ENCODE measurements at places on chromosomes 1 and 21. TPM values are rescaled to one million over a fixed set of nuclear protein-coding genes. Genes with fewer than 3 reads are reported as not detected.

DNA sequence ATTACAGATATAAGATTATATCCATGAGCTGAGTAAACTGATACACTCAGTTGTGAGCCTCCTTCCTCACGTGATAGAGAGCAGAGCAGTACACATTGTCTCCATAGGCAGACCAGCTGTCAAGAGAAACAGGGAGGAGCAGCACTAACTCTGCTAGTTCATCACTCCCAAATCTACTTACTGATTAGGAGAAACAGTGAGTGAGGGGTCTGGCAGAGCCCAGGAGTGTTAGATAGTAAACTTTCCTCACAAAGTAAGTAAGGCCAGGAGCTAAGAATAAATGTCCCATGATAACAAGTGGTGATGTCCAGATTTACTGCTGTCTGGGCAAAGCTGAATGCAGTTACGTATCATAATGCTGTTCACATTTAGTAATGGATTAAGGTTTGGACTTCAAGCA is 168.6 kb upstream of the KCNK2 start:
- DNase-seq = no peak
- no peaks in the 10 kb centered on the region for H3K27me3 ChIP-seq
- H3K36me3 ChIP-seq = no peaks in the 10 kb centered on the region

- H3K4me3 ChIP-seq = no peak overlapping the region
- H3K27me3 ChIP-seq = no peaks in the 10 kb centered on the region
- H3K4me1 ChIP-seq = no peaks in the 10 kb centered on the region
- no peak overlapping the region for H3K27ac ChIP-seq
- no peak for DNase-seq
These were observed 406.7 kb downstream of the NTNG1 start for GRCh38 chr1:107547363-107548155.

DNA sequence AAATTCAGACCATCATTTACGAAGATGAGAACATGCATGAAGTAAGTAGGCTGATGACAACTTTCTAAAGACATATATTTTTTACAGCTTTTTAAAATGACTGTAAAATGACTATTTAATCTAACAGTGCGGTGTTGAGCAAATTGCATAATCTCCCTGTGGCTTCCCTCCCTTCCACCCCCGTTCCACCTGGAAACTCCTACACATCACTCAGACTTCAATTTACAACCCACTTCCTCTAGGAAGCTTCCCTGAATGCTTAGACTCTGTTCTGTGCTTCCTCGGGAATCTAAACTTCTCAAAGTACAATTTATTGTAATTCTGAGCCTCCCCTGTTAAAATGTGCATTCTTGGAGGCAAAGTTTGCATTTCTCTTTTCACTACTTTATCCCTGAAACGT is 354.9 kb downstream of the DPYD start:
- no peak overlapping the region for H3K4me3 ChIP-seq
- no peaks in the 10 kb centered on the region for H3K27me3 ChIP-seq
- no peaks in the 10 kb centered on the region for H3K4me1 ChIP-seq
- no peak for DNase-seq
- H3K27ac ChIP-seq = no peak overlapping the region
- H3K36me3 ChIP-seq = no peaks in the 10 kb centered on the region

GRCh38 chr1:11499601-11500331 is 20.8 kb downstream of the DISP3 start:
- H3K36me3 ChIP-seq = no peaks in the 10 kb centered on the region
- no peak overlapping the region for H3K27ac ChIP-seq
- H3K4me1 ChIP-seq = no peaks in the 10 kb centered on the region
- no peaks in the 10 kb centered on the region for H3K27me3 ChIP-seq
- peak; percentile 2 for DNase-seq
- H3K4me3 ChIP-seq = no peak overlapping the region

DNA sequence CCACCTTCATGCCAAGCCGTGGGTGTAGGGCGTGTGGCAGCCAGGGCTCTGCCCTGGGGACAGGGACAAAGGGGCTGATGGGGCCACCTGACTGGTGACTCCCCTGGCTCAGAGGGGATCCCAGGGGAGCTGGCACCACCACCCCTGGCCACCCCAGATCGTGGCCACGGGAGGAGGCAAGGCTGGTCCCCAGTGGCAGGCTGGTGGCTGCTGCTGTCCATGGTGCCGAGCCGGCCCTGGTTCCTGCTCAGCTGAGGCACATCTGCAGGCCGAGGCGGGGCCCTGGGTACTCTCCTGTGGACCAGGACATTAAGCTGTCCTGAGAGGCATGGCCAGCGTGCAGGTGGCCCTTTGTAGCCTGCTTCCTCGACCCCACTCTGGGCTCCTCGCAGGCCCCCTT is 6.5 kb downstream of the PLCH2 start:
- DNase-seq = no peak
- no peaks in the 10 kb centered on the region for H3K36me3 ChIP-seq
- H3K27me3 ChIP-seq = no peaks in the 10 kb centered on the region
- H3K27ac ChIP-seq = no peak overlapping the region
- no peak overlapping the region for H3K4me3 ChIP-seq
- no peaks in the 10 kb centered on the region for H3K4me1 ChIP-seq

DNA sequence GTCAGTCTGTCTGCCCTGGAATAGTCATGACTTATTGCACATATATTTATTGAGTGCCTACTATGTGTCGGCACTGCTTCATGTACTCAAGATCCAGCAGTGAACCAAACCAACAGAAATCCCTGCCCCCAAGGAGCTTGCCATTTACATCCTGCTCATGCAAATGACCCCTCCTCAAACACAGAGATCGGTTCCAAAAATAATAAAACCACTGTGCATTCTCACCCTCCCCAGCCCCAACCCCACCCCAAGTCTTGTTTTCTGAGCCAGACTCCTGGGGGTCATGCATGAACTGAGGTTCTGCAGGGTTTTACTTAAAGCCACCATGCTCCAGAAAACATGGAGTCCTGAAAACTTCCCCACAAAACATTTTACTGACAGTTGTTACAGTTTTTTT is 61.9 kb downstream of the KIAA0040 start:
- no peak for DNase-seq
- H3K36me3 ChIP-seq = no peaks in the 10 kb centered on the region
- no peak overlapping the region for H3K4me3 ChIP-seq

- no peak within 1 kb of the TSS for H3K27ac ChIP-seq
- peak; percentile 86 for DNase-seq
- no peaks in the 10 kb centered on the region for H3K36me3 ChIP-seq
- H3K4me3 ChIP-seq = peak within 1 kb of the TSS; percentile 34
- H3K27me3 ChIP-seq = peaks cover 16% of the 10 kb centered on the region
- H3K4me1 ChIP-seq = peaks cover 16% of the 10 kb centered on the region
These were observed at the start of gene EFNA3 for GRCh38 chr1:155078469-155079209. Gene EFNA3, plus strand, starts transcription at chr1:155078837. Its CDS starts 105 bp downstream, at chr1:155078942.

The CAPN9 gene
- 0.28 TPM for total RNA-seq

GRCh38 chr1:218266356-218266755 is 18.7 kb upstream of the RRP15 start:
- no peaks in the 10 kb centered on the region for H3K36me3 ChIP-seq
- DNase-seq = no peak
- H3K27me3 ChIP-seq = no peaks in the 10 kb centered on the region
- H3K27ac ChIP-seq = no peak overlapping the region
- H3K4me3 ChIP-seq = no peak overlapping the region

DNA sequence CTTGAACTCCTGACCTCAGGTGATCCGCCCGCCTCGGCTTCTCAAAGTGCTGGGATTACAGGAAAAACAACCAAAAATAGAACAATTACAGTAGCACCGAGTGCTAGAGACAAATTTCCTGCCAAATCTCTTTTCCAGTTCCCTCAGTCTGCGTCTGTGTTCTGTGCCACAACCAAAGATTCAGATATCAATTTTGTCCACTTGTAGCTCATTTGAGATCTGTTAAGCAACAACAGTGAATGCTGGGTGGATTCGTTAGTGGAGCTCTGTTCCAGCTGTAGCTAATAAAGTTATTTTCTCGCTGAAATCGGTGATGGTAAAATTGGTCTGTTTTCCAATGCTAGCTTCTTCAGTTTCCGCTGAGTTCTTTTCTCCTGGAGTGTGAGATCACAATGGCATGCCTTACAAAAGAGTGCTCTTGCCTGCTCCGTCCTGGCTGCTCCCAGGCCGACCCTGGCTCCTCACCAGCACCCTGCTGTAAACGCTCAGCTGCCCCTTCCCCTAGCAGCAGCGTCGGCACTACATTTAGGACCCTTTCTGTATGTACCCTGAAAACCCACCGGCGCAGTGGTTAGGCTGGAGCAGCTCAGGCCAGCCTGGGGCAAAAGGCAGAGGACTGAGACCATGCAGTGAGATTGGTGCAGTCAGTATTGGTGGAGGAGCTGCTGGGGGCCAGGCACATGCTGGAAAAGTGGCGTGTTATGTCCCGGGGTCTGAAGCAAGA is 395.4 kb downstream of the KIF26B start:
- DNase-seq = no peak
- no peak overlapping the region for H3K27ac ChIP-seq
- H3K36me3 ChIP-seq = no peaks in the 10 kb centered on the region
- no peaks in the 10 kb centered on the region for H3K4me1 ChIP-seq
- H3K4me3 ChIP-seq = no peak overlapping the region
- no peaks in the 10 kb centered on the region for H3K27me3 ChIP-seq

Measured in ovary (tissue), 10 donors.